ENCODE measurements at places on chromosomes 5 and 9.

DNA sequence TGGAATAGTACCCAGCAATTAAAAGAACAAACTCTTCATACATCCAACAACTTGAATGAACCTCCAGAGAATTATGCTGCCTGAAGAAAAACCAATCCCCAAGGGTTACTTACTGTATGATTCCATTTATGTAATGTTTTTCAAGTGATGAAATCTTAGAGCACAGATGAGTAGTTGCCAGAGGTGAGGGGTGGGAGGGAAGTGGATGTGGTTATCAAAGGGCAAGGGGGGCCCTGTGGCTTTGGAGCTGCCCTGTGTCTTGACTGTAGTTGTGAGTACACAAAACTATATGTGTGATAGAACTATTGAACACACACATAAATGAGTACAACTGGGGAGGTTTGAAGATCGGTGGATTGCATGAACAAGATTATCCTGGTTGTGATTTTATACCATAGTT lies 115.8 kb upstream of the SLC25A48 start:
- no peak for DNase-seq
- peaks cover 14% of the 10 kb centered on the region for H3K27me3 ChIP-seq
- no peaks in the 10 kb centered on the region for H3K4me1 ChIP-seq
- H3K4me3 ChIP-seq: no peak overlapping the region
- no peaks in the 10 kb centered on the region for H3K36me3 ChIP-seq

DNA sequence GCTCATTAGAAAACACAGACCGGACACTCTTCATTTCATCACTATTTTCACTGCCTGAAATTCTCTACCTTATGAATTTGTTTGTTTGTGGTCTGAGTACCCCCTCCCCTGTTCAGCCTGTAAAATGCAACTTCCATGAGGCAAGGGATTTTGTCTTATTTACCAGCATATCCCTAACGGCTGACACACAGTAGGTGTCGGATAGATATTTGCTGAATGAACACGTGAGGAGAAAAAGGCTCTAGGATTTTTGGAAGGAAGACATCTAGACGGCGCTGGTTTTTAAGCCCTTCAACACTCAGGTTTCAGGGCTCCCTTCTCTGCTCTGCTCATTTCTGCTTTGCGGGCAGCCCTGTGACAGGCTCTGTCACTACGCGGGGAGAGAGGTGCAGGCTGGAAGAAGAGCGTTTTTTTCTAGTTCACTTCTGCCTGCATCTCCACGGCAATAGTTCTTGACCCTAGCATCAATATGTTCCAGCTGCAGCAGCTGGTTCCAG lies 41.0 kb downstream of the KCNMB1 start:
- H3K4me3 ChIP-seq: no peak overlapping the region
- DNase-seq: no peak

- no peak for DNase-seq
- peaks cover 4% of the 10 kb centered on the region for H3K4me1 ChIP-seq
- H3K36me3 ChIP-seq: peaks cover 23% of the 10 kb centered on the region
- H3K27me3 ChIP-seq: no peaks in the 10 kb centered on the region
- H3K27ac ChIP-seq: peak overlapping the region; percentile 50
These were observed 147.6 kb downstream of the MAN2A1 start for GRCh38 chr5:109837231-109837861.

DNA sequence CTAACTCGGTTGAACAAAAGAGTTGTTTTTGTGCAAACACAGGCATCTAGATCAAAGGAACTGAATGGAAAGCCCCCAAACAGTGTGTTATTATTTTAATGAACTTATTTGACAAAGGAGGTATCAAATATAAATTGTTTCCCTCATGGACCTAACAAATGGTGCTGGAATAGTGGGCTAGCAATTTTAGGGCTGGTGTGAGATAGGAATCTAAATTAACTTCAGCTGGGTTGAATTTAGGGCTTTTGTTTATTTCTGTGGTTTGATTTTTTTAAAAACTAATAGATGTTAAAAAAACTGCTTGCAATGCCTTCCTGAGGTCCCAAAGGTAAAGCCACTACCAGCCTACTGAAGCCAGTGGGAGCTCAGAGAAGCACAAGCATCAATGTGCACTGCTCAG lies 42.1 kb downstream of the TTC39B start:
- H3K36me3 ChIP-seq: peaks cover 2% of the 10 kb centered on the region
- H3K4me1 ChIP-seq: peaks cover 28% of the 10 kb centered on the region
- DNase-seq: no peak
- no peaks in the 10 kb centered on the region for H3K27me3 ChIP-seq
- no peak overlapping the region for H3K27ac ChIP-seq

DNA sequence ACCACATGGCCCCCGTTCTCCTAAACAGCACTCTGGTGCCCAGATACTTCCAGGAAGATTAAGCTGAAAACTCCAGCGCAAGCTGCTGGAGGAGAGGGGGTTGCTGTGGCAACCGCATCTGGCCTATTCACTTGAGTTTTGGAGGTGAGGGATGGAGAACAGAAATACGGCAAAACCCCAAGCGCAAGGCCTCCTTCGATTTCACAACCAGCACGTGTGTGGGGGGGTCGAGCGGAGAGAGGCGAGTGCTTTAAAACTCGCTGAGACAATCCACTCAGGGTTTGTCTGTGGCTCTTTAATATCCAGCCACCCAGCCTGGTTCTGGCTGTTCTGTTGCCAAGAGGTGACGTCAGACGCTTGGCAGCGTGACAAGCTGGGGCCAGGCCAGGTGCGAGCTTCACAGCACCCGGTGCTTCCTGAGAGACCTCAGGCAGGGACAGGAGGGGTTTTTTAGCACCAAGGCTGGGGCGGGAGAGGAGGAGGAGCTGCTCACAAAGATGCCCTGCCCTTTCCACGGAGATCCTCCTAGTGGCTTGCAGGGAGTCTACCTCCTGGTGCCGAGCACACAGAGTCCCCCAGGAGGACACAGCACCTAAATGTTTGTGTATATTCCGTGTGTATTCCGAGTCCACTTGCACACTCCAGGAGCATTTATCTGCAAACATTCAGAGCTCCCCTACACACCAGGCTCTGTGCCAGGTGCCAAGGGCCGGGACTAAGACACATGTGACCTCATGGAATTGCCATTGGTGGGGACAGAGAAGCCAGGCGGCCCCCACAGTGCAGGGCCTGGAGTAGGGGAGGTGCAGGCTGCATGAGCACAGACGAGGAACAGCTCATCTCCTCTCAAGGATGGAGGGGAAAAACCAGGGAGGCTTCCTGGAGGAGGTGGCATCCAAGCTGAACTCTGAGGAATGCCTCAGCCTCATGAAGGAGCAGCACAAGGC lies 194.6 kb downstream of the OLFM1 start:
- H3K27me3 ChIP-seq: peaks cover 36% of the 10 kb centered on the region
- H3K4me1 ChIP-seq: no peaks in the 10 kb centered on the region

DNA sequence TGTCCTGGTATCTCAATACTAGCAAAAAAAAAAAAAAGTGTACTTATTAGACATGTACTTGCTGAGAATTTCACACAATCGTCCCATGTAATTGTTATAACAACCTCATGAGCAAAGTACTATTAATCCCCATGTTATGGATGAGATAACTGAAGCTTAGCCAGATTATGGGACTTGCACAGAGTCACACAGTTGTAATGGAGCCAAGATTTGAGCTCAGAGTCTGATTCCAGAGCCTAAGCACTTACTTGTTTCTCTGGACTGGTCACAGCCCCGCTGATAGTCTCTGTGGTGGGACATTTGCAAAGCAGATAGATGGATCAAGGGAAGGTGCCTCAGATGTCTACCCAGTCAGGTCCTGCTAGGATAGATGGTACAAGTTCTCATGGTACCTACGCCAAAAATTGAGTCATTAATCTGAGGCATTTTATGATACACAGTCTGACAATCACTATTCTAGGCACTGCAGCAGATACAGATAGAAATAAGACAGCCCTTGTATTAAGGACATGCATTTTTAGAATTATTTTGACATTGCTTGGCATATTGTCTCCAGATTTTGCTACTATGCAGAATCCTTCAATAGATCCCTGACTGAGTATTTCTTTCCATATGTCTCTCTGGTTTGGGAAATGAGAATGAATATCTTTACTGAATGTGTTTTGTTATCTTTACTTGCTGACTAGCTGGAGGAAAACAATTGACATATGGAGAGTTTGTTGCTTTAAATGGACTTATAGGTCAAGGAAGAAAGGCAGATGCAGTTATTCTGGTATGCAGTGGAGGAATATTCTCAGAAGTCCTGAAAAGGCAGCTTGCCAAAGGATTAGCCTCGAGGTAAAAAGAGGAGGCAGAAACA lies 149.5 kb downstream of the ADAMTSL1 start:
- H3K27ac ChIP-seq: no peak overlapping the region
- DNase-seq: no peak
- H3K36me3 ChIP-seq: no peaks in the 10 kb centered on the region
- H3K4me3 ChIP-seq: no peak overlapping the region

GRCh38 chr5:97071101-97071500 lies 71.3 kb downstream of the LIX1 start:
- no peak overlapping the region for H3K4me3 ChIP-seq
- DNase-seq: no peak
- H3K4me1 ChIP-seq: no peaks in the 10 kb centered on the region
- H3K27me3 ChIP-seq: peaks cover 13% of the 10 kb centered on the region
- no peak overlapping the region for H3K27ac ChIP-seq
- no peaks in the 10 kb centered on the region for H3K36me3 ChIP-seq

- H3K4me3 ChIP-seq: no peak overlapping the region
- H3K36me3 ChIP-seq: no peaks in the 10 kb centered on the region
- no peak for DNase-seq
- peaks cover 57% of the 10 kb centered on the region for H3K27me3 ChIP-seq
- no peaks in the 10 kb centered on the region for H3K4me1 ChIP-seq
These were observed 53.7 kb downstream of the TRIM36 start for GRCh38 chr5:115116001-115116400.

- peaks cover 33% of the 10 kb centered on the region for H3K4me1 ChIP-seq
- H3K36me3 ChIP-seq: peaks cover 28% of the 10 kb centered on the region
- DNase-seq: no peak
- H3K27ac ChIP-seq: peak overlapping the region; percentile 94
- peak overlapping the region; percentile 84 for H3K4me3 ChIP-seq
These were observed 923 bp upstream of the ZBTB5 start for GRCh38 chr9:37466037-37466709.

GRCh38 chr9:77541055-77541454 lies 107.1 kb downstream of the GNA14 start:
- no peaks in the 10 kb centered on the region for H3K36me3 ChIP-seq
- peaks cover 4% of the 10 kb centered on the region for H3K27me3 ChIP-seq
- no peaks in the 10 kb centered on the region for H3K4me1 ChIP-seq
- H3K4me3 ChIP-seq: no peak overlapping the region
- H3K27ac ChIP-seq: no peak overlapping the region

DNA sequence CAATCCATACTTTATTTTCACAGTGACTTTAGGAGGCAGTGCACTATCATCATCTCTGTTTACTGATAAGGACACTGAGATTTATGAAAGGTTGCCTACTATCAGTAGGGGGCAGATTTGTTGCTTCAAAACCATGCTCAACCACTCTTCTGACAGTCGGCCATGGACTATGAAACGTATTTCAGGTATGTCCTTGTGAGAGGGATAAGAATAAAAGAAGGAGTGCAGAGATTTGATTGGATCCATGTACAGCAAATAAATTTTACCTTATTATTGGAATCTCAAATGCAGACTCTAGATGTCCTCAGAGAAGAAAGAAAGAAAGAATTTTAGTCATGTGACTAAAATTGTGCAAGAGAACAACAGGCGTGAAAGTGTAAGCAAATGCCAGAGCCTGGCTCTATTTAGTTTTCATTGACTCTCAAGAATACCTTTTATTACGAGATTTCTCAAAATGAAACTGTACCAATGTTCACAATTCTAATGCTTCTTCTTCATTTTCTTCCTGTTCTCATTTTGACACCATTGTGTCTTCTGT lies 296.6 kb upstream of the RASA1 start:
- H3K4me1 ChIP-seq: peaks cover 4% of the 10 kb centered on the region
- no peaks in the 10 kb centered on the region for H3K27me3 ChIP-seq
- no peak for DNase-seq
- no peaks in the 10 kb centered on the region for H3K36me3 ChIP-seq
- H3K4me3 ChIP-seq: peak overlapping the region; percentile 16
- no peak overlapping the region for H3K27ac ChIP-seq

- no peak overlapping the region for H3K4me3 ChIP-seq
- no peaks in the 10 kb centered on the region for H3K4me1 ChIP-seq
- no peaks in the 10 kb centered on the region for H3K27me3 ChIP-seq
- DNase-seq: no peak
These were observed 16.4 kb downstream of the TARS1 start for GRCh38 chr5:33457126-33457525.

GRCh38 chr5:78829811-78830527 lies 155.1 kb downstream of the ARSB start:
- H3K27ac ChIP-seq: no peak overlapping the region
- peaks cover 4% of the 10 kb centered on the region for H3K36me3 ChIP-seq
- no peak for DNase-seq

- peaks cover 3% of the 10 kb centered on the region for H3K4me1 ChIP-seq
- no peak overlapping the region for H3K4me3 ChIP-seq
- no peak for DNase-seq
- peaks cover 35% of the 10 kb centered on the region for H3K36me3 ChIP-seq
- H3K27ac ChIP-seq: no peak overlapping the region
- no peaks in the 10 kb centered on the region for H3K27me3 ChIP-seq
These were observed 16.7 kb upstream of the AJM1 start for GRCh38 chr9:136825295-136826187.

- DNase-seq: no peak
- H3K4me3 ChIP-seq: no peak overlapping the region
- H3K36me3 ChIP-seq: no peaks in the 10 kb centered on the region
- H3K27ac ChIP-seq: no peak overlapping the region
- H3K27me3 ChIP-seq: no peaks in the 10 kb centered on the region
- no peaks in the 10 kb centered on the region for H3K4me1 ChIP-seq
These were observed 486.4 kb upstream of the ZNF608 start for GRCh38 chr5:125232779-125233230.

DNA sequence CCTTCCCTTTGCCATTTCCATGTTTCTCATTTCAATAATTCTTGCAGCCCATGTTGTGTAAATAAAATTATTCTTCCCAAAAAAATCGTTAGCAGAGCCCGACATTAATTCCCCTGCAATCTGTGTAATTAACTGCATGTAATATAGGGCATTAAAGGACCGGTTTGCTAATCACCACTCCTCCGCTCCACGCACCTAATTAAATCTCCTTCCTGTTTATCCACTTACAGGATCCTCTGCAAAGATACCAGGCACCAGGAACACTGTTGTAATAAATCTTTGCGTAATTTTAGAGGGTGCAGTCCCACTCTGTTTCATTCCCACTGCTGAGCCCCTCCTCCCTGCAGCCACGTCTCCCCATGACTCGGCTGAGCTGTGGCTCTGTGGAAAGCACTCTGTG lies 105.0 kb upstream of the PPP1R26 start:
- H3K27ac ChIP-seq: no peak overlapping the region
- no peak for DNase-seq
- no peaks in the 10 kb centered on the region for H3K27me3 ChIP-seq
- H3K4me1 ChIP-seq: no peaks in the 10 kb centered on the region
- no peak overlapping the region for H3K4me3 ChIP-seq

- DNase-seq: no peak
- no peaks in the 10 kb centered on the region for H3K36me3 ChIP-seq
- H3K4me1 ChIP-seq: no peaks in the 10 kb centered on the region
- no peak overlapping the region for H3K27ac ChIP-seq
- H3K27me3 ChIP-seq: peaks cover 52% of the 10 kb centered on the region
These were observed 34.6 kb downstream of the GADD45G start for GRCh38 chr9:89639367-89639795.

Measured in effector memory CD8-positive, alpha-beta T cell (primary cell).